ENCODE measurements at places on chromosomes 5 and 9. TPM values are rescaled to one million over a fixed set of nuclear protein-coding genes. Genes with fewer than 3 reads are reported as not detected.

- DNase-seq, result peak; percentile 48
These were observed 126.9 kb downstream of the TLE1 start for GRCh38 chr9:81562231-81563019.

CDX1 gene
- total RNA-seq, result not detected

DNA sequence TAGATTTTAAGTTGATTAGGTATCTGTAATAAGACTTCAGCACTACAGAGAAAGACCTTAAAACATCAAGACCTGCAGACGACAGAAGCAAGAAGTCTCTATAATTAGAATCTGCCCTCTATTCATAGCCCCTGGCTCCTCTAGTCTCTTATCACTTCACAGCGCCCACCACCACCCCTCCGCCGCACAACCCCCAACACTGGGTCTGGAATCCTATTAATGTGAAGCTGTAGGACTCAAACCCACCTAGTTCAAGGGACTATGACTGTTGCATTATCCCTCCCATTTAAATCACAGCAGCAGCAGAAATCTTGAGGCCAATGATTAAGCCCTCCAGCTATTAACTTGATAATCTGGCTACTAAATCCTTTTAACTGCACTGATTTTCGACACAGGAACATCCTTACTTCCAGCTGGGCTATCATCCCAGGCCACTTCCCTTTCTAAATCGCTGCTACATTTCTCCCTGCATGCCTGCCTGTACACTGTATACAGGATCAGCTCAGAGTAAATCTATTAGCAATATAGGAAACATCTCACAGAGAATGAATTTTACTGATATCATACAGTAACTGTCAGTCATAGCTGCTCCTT lies 159.5 kb upstream of the GRAMD2B start:
- DNase-seq, result no peak

DNA sequence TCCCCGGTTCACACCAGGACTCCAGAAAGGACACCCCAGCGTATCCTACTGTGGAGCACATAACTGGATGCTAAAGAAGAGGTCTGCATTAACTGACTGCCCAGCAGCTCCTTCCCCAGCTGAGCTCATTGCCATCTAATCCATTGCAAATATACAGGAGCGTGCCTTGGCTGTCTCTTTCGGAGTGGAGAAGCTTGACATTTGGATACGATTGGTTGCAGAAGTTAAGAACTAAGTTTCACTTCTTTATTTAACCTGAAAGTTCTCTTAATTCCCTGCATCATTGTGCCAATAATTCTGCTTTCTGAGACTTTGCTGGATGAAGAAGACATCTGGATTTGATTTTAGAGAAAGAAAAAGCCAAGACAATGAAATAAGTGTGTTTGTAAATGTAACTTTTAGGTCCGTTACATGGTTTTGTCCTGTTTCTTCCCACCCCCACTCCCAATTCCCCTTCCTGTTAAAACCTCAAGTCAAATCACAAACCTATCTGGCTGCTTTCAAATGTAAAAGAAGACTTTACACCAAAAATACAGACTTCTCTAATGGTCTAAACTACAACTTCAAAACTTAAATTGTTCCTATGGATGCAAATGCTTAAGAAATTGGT lies 33.9 kb downstream of the TAS2R1 start:
- no peak for DNase-seq

- no peak for DNase-seq
These were observed 216.6 kb upstream of the EFNA5 start for GRCh38 chr5:107887166-107887943.

- peak; percentile 68 for DNase-seq
These were observed 606 bp downstream of the EEIG1 start for GRCh38 chr9:127980060-127980705.

DMRTA1 gene
- total RNA-seq, result 0.77 TPM

DNA sequence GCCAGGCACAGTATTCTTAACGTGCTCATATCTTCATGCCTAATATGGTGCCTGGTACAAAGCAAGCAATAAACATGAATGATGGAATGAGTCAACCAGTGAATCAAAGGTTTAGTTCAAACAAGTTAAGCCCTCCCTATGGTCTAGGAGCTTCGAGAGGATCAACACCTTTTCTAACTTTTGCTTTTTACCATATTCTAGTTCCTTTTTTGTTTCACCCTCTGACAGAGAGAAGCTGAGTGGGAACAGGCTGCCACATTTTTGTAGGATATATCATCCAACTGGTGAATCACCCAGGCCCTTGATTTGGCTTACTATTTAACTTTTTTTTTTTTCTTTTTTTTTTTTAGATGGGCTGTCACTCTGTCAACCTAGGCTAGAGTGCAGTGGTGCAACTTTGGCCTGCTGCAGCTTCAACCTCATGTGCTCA lies 39.3 kb upstream of the TNC start:
- DNase-seq, result no peak

RASEF gene
- not detected for total RNA-seq

GRCh38 chr9:126160067-126160853 lies 166.4 kb upstream of the MVB12B start:
- no peak for DNase-seq

DNA sequence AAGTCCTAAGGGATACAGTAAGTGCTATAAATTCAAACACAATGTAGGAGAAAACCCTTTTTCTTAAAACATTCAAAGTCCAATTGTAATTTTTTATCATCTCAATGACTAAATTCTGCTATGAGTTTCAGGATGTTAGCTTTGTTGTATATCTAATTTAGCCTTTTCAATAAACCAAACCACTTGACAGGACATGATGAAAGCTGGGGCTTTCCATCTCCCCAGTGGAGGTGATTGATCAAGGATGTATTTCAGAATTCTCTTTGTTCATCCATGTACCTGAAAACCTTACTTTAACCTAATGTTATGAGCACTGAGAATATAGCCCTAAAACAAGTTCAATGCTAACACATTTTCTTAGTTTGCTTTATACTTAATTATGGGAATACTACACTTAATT lies 639.0 kb upstream of the ITGA1 start:
- DNase-seq, result no peak

DNA sequence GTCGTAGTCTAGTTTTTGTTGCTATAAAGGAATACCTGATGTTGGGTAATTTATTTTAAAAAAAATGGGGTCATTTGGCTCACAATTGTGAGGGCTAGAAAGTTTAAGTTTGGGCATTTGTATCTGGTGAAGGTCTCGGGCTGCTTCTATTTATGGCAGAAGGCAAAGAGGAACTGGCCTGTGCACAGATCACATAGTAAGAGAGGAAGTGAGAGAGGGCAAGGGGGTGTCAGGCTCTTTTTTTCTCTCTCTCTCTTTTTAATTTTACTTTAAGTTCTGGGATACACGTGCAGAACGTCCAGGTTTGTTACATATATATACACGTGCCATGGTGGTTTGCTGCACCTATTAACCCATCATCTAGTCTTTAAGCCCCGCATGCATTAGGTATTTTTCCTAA lies 453.3 kb downstream of the DIRAS2 start:
- no peak for DNase-seq

DNA sequence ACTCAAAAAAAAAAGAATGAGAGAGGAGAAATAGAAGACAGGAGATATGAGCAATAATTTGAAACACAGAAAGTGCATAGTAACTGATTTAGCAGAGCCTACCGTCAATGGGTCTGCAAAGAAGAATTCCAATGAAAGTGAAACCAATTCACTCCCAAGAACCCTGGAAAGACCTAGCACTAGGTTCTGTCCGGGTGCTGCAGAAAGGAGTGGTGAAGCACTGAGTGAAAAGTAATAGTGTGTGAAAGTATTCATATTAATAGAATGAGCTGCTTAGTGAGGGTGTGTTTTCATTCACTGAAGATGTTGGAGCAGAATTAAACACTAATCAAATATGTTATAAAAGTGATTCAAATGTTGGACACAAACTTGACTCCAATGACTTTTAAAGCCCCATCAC lies 51.3 kb upstream of the SLC30A5 start:
- no peak for DNase-seq

DNA sequence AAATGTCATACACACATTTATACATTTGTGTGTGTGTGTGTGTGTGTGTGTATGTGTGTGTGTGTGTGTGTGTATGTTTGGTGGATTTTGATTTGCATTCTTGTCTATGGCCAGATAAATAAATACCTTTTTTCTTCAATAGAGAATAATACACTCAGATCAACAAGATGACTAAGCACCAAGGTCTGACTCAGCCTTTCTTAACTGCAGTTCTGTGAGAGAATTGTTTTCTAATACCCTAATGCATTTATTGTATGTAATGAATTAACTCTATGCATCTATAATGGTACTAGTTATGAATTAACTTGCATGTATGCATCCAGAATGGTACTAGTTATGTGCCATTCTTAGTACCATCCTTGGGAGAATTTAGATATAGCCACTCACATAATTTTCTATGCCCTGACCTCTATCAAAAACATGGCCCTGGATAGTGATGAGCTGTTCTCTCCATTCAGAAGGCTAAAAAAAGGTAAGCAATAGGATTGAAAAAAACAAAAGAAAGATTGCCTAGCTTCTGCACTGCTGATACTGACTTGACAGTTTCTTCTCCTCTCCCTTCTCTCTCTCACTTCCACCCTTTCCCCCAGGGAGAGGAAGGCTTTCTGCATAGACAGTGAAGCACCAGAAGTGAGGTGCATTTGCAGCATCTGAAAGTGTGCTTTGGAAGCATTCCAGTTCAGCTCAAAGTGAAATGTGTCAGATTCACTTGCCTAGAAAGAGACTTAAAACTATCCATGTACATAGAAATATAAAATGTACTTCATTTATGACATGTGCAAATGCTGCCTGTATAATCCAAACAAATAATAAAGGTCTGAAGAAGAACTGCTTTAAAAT lies 55.1 kb upstream of the CCDC112 start:
- DNase-seq, result no peak

- no peak for DNase-seq
These were observed 105.2 kb downstream of the SH3TC2 start for GRCh38 chr5:148957591-148958202.

- DNase-seq, result no peak
These were observed 9.1 kb upstream of the C1QTNF2 start for GRCh38 chr5:160379511-160379910.

DNA sequence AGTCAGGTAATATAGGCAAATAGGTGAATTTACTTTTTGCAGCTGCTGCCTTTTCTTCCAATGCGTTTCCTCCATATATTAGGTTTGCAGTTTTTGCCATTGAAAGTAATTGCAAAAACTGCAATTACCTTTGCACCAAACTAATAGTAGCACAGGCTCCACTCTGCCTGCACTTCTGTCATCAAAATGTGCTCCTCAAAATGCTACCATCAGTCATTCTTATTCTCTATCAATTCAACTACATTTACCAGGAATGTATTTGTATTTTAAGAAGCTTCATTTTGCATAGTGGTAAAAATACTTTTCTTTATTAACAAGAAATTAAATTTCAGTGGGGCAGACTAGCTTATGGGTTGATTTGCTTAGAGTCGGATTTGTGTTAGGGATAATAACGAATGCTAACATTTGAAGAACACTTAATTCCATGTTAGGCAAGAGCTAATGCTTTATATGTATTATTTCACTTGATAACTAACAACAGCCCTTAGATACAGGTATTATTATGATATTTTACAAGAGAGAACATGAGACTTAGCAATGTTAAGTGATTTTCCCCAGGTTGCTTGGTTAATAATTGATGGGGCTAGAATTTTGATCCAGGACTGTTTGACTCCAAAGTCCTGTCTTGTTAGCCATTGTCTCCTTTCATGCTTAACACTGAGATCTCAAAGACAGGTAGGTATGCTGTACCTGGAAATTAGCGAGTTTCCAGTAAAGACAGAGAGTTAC lies 300.4 kb downstream of the MAN2A1 start:
- no peak for DNase-seq

DNA sequence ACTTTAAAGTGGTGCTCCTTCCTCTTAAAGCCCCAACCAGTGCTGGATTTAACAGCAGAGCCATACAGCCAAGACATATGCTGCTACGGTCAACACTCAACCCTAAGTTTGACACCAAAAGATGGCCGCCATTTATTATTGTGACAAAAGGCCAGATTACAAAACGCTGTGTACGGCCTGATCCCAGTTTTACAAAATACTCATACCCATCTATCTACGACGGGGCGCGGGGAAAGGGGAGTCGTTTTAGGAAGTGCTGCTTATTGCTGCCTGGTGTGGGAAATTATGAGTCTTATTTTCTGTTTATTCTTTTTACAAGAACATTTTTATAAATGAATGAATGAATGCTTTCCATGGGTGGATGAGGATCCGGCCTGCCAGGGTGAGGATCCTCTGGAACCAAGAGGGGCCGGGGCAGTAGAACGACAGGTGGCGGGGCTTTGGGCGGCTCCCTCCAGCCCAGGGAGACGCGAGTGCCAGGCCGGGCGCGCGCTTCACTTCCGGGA lies 457 bp upstream of the IDNK start:
- no peak for DNase-seq

GRCh38 chr9:91426123-91426745 lies 2.6 kb upstream of the NFIL3 start:
- no peak for DNase-seq

GRCh38 chr9:20321423-20322082 lies 300.7 kb downstream of the MLLT3 start:
- DNase-seq, result no peak

SPINK6 gene
- not detected for total RNA-seq

ZNF618 gene
- 1.5 TPM for total RNA-seq

PCDHA10 gene
- 0.15 TPM for total RNA-seq

CCDC69 gene
- total RNA-seq, result 178 TPM

- no peak for DNase-seq
These were observed 442.5 kb upstream of the ARRDC3 start for GRCh38 chr5:91825618-91826017.

GRCh38 chr5:110951373-110951791 lies 120.1 kb upstream of the TSLP start:
- DNase-seq, result no peak

PCDHB3 gene
- 0.99 TPM for total RNA-seq

- DNase-seq, result no peak
These were observed 367.1 kb upstream of the KLF4 start for GRCh38 chr9:107856633-107857032.

DNA sequence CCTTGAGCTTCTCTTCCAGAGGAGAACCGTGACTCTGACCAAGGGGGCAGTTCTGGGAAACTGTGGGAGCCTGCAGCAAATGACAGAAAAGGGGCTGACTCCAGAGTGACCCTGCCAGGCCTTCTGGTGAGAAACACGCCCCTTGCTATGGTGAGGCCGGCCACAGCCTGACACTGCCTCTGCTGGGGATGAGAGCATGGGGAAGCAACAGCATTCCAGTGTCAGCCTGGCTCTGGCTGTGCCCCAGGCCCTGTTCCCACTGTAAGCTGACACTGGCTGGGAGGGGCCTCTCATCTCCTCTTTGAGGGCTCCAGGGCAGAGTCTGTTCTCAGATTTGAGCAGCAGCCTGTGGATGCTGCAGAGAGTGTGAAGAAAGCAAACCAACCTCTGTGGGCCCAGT lies 180.0 kb upstream of the IL12B start:
- DNase-seq, result peak; percentile 90

Measured in left ventricle myocardium superior (tissue), 1 donor.